ENCODE measurements at places on chromosomes 7 and 10.

DNA sequence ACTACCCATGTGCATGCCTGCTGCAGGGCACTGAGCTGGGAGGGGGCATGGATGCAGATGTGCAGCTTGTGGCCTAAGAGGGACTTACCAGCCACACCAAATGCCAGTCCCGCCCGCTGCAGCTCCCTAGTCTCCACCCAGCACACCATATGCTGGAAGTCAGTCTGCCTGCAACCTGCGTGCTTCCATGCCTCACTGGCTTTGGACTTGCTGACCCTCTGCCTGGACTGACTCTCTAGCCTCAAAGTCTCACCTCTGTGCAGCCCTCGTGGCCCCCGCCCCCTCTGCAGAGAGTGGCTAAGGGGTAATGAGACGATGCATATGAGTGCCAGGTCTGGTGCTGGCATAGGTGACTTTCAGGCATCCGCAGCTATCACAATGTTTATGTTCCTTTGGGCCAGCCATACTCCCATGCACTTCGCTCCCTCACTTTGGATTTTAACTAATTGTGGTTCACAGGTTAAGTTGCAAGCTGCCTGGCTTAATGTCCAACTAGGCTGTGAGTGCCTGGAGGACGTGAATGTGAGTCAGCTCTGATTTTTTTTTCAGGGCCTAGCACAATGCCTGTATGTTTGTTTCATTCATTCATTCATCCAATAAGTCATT lies 21.7 kb downstream of the TRIM8 start:
- DNase-seq: no peak

- DNase-seq: no peak
These were observed 28.0 kb downstream of the IPMK start for GRCh38 chr10:58239561-58240169.

- DNase-seq: no peak
These were observed 68.7 kb downstream of the MBL2 start for GRCh38 chr10:52703898-52704297.

- DNase-seq: no peak
These were observed 79.5 kb upstream of the PRSS58 start for GRCh38 chr7:142337054-142338001.

- DNase-seq: no peak
These were observed 10.4 kb upstream of the IL15RA start for GRCh38 chr10:5987747-5988146.

- no peak for DNase-seq
These were observed 197.3 kb downstream of the MACC1 start for GRCh38 chr7:20019757-20020432.

DNA sequence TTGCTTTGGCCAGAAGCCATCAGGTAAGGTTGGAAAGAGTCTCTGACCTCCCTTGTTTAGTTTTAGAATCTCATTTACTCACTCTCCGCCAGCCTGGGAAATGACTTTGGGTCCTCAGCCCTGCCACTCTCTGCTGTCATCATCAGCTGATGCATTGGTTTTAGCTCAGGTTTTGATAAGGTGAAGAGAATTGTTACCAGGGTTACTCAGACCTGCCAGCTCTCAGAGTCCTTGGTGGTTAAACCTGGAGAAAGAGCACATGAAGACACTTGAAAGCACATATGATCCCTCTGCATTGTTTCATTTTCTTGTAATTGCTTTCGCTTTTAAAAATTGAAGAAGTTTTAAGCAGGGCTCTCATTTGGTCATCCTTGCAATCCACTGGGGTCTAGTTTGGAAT lies 4.0 kb upstream of the CROT start:
- DNase-seq: no peak

GRCh38 chr7:73899731-73900142 lies 38.8 kb downstream of the TMEM270 start:
- DNase-seq: peak; percentile 76

DNA sequence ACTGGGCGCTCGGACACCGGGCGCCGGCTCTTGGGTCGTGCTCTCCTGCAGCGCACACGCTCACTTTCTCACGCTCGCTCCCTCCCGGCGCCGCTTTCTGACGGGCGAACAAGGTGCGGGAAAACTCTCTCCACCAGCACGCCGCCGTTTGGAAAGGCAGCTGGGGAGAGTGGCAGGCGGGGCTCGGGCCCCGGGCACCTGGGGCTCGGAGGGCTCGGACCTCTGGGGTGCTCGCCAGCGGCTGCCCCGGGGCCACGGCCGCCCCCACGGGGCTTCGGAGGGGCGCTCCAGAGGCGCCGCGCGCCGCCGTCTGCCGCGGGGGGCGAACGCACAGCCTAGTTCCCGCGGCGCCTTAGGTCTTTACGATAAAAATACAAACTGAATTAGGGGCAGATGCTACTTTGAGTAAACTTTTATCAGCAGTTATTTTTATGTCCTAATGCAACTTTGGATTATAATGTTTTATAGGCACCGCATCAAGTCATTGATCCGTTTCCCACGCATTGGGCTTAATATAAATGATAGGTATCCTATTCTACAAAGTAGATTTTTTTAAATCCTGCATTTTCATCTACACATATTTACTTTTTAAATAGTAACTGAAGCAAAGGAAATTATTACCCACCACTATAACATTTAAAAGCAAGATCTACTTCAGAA lies 535 bp upstream of the EPC1 start:
- DNase-seq: no peak

- no peak for DNase-seq
These were observed 101.7 kb upstream of the SFMBT2 start for GRCh38 chr10:7512487-7512886.

- no peak for DNase-seq
These were observed 905.2 kb upstream of the ZNF722 start for GRCh38 chr7:63093481-63093880.

DNA sequence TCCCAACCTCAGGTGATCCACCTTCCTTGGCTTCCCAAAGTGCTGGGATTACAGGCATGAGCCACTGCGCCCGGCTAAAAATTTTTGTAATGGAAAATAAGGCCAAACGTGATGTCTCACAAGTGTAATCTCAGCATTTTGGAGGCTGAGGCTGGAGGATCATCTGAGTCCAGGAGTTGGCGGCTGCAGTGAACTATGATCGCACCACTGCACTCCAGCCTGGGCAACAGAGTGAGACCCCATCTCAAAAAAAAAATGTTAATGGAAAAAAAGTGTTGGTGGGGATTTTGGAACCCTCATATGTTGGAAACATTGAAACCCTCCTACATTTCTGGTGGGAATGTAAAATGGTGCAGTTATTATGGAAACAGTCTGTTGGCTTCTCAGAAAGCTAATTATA lies 2.7 kb upstream of the SRPK2 start:
- DNase-seq: no peak

All from H54 (cell line).